Esophagus mucosa (tissue), 1 donor: ENCODE measurements at places on chromosomes 12 and 14. TPM values are rescaled to one million over a fixed set of nuclear protein-coding genes. Genes with fewer than 3 reads are reported as not detected.

The RNF31 gene
- total RNA-seq, result 39.7 TPM

The MGAT4C gene
- not detected for total RNA-seq

The SDR39U1 gene
- 23.8 TPM for total RNA-seq

The KLRG1 gene
- total RNA-seq, result 0.48 TPM

The CD27 gene
- total RNA-seq, result 0.40 TPM

The CAPS2 gene
- 5.8 TPM for total RNA-seq

The TRPV4 gene
- total RNA-seq, result 7.3 TPM

The RASAL1 gene
- total RNA-seq, result 53.1 TPM

The DIO3 gene
- 0.12 TPM for total RNA-seq

The TMEM132D gene
- not detected for total RNA-seq

The OR6C2 gene
- 0.12 TPM for total RNA-seq

The SYCP3 gene
- 0.12 TPM for total RNA-seq

The TAS2R19 gene
- total RNA-seq, result 1.2 TPM

The RCOR1 gene
- 52.8 TPM for total RNA-seq

The ZNF84 gene
- total RNA-seq, result 5.5 TPM

The STAC3 gene
- total RNA-seq, result 1.1 TPM

The MYBPC1 gene
- 0.40 TPM for total RNA-seq

The TOMM20L gene
- total RNA-seq, result not detected

The RIPK3 gene
- total RNA-seq, result 10.5 TPM

The RDH16 gene
- 2.4 TPM for total RNA-seq

The TXNRD1 gene
- total RNA-seq, result 8.7 TPM

The CCNK gene
- total RNA-seq, result 37.1 TPM

The SCYL2 gene
- total RNA-seq, result 29.3 TPM

The MANSC4 gene
- total RNA-seq, result not detected

The DIO2 gene
- 58.4 TPM for total RNA-seq

The BDKRB1 gene
- 6.1 TPM for total RNA-seq

The TEX52 gene
- total RNA-seq, result not detected

The SLC15A4 gene
- 12.8 TPM for total RNA-seq

The IFNG-AS1 gene
- total RNA-seq, result not detected

The BHLHE41 gene
- 5.8 TPM for total RNA-seq

The CCDC198 gene
- total RNA-seq, result not detected

The ACYP1 gene
- 8.3 TPM for total RNA-seq

The SMCO2 gene
- total RNA-seq, result 0.76 TPM

The FAIM2 gene
- 0.04 TPM for total RNA-seq

The MUCL1 gene
- total RNA-seq, result not detected

The NRL gene
- total RNA-seq, result 1.1 TPM

The ERBB3 gene
- total RNA-seq, result 68.1 TPM

The SMOC1 gene
- total RNA-seq, result 0.12 TPM

The CCDC177 gene
- total RNA-seq, result not detected

The GLI1 gene
- 0.72 TPM for total RNA-seq

The ANG gene
- 2.3 TPM for total RNA-seq

The ANO4 gene
- total RNA-seq, result not detected

The PRKD1 gene
- 0.56 TPM for total RNA-seq

The CLEC2A gene
- total RNA-seq, result not detected

The BMP4 gene
- 2.0 TPM for total RNA-seq

The C14orf39 gene
- total RNA-seq, result not detected

The C12orf43 gene
- 7.9 TPM for total RNA-seq

The MEG3 gene
- total RNA-seq, result 7.4 TPM

The ANKRD33 gene
- not detected for total RNA-seq

The SLIRP gene
- total RNA-seq, result 113 TPM

The ZDHHC22 gene
- not detected for total RNA-seq

The EPYC gene
- not detected for total RNA-seq

The CISTR gene
- total RNA-seq, result not detected

The VRTN gene
- total RNA-seq, result not detected

The SLC10A1 gene
- not detected for total RNA-seq

The SPTB gene
- total RNA-seq, result 0.08 TPM

The SVOP gene
- not detected for total RNA-seq

The CCDC38 gene
- total RNA-seq, result not detected
